M059J (cell line): ENCODE measurements at places on chromosomes 12 and 14. TPM values are rescaled to one million over a fixed set of nuclear protein-coding genes. Genes with fewer than 3 reads are reported as not detected.

DNA sequence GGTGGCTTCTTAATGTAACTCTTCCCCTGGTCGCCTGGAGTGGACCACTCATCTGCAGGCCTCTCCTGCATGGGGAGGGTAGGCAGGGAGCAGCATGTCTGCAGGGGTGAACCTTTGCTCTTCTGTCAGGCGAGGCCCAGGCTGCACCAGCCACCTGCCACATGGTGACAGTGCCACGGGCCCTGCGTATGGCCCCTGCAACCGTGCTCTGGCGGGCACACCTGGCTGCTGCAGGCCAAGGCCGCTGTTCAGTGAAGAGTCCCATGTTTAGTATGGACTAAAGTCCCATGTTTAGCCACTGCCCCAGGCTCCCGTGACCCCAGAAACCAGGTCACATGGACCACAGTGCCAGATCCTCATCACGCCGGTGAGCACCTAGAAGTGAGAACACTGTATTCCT lies 187.0 kb downstream of the ADGRD1 start:
- no peak for DNase-seq

DNA sequence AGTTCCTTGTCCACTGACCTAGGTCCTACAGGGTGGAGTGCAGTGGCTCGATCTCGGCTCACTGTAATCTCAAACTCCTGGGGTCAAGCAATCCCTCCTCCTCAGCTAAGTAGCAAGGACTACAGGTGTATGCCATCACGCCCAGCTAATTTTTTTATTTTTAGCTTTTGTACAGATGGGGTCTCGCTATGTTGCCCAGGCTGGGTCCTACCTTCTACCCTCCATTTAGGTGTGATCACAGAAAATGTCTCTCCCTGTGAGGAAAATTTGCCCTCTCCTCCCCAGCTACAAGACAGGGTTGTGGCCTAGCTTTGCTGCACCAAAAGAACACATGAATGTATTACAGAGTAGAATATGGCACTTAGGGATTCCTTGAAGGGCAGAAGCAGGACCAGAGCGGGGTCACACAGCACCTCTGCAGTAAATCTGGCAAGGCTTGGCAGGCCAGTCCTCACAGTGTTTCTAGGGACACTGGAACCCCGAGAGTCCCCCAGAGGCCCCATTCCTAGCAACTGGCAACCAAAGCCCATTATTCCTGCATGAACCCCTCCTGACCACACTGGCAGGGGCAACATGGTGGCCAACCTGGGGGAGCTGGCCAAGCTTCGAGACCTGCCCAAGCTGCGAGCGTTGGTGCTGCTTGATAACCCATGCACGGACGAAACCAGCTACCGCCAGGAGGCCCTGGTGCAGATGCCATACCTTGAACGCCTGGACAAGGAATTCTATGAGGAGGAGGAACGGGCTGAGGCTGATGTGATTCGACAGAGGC lies 2.0 kb upstream of the ENO2 start:
- DNase-seq: no peak

- DNase-seq: no peak
Observed at GRCh38 chr12:34393821-34394150, 371.5 kb downstream of the ALG10 start.

GRCh38 chr12:89645434-89645833 lies 63.2 kb downstream of the ATP2B1 start:
- DNase-seq: no peak

- DNase-seq: peak; percentile 44
Observed at GRCh38 chr12:51863933-51864832, 15.7 kb upstream of the FIGNL2 start.

DNA sequence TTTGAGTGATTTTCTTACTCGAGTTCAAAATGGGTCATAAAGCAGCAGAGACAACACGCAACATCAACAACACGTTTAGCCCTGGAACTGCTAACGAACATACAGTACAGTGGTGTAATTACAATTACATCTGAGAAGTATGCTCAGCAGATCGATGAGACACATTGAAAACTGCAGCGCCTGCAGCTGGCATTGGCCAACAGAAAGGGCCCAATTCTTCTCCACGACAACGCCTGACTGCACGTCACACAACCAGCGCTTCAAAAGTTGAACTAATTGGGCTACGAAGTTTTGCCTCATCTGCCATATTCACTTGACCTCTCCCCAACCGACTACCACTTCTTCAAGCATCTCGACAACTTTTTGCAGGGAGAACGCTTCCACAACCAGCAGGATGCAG lies 145.6 kb downstream of the SCARB1 start:
- DNase-seq: no peak

GRCh38 chr12:110637869-110638441 lies 24.0 kb downstream of the TCTN1 start:
- peak; percentile 31 for DNase-seq

DNA sequence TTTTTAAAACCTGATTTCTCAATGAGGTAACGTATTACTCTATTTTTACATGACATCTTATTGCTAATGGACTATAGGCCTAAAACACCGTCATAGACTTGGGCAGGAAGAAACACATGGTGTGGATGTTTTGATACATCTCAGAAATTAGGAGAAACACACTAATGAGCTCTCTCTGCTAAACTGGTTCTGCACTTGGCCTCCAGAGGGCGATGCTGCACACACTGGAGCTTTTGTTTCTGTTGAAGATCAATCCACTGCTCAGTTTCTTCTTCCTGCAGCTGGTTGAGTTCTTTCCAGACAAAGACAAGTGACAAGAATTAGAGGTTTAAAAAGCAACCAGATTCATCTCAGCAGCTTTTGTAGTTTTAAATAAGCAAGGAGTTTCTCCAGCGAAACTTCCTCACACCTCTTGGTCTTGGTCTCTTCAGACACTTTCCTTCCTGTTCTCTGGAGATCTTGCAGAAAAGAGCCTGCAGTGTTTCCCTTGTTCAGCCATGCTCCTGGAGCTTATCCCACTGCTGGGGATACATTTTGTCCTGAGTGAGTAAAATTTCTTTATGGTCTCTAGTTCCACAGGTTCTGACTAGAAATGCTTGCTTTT lies 178.5 kb upstream of the OR4E1 start:
- no peak for DNase-seq

GRCh38 chr12:91139286-91139685 lies 28.0 kb upstream of the LUM start:
- no peak for DNase-seq

DNA sequence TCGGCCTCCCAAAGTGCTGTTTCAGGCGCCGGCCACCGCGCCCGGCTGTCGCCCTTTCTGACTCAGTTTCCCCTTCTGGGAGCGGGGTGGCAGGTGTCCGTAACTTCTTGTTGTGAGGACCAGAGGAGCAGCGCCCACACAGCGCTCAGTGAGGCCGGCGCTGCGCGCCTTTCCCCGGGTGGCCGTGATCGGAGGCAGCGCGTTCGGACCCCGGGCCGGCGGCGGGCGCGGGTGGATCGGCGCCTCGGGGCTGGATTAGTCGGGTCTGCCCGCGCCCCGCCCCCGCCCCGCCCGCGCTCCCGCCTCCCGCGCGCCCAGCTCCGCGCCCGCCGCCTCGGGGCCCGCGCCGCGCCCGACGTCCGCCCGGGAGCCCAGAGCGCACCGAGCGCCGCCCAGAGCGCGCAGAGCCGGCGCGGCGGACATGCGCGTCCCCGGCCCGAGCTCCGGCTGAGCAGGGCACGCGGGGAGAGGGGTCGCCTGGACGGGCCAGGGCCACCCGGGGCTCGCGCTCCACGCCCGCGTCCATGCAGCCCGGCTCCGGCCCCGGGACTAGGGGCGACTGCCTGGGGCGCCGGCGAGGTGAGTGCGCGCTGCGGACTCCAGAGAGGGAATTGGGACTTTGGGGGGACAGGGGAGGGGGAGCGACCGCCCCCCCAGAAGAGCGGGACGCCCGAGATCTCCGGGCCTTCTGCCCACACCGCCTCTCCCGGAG lies 50.6 kb downstream of the LRCOL1 start:
- peak; percentile 26 for DNase-seq

- peak; percentile 60 for DNase-seq
Observed at GRCh38 chr12:124915239-124916236, 1.1 kb upstream of the UBC start.

- DNase-seq: peak; percentile 28
Observed at GRCh38 chr12:68871921-68872320, 61.0 kb downstream of the CPM start.

DNA sequence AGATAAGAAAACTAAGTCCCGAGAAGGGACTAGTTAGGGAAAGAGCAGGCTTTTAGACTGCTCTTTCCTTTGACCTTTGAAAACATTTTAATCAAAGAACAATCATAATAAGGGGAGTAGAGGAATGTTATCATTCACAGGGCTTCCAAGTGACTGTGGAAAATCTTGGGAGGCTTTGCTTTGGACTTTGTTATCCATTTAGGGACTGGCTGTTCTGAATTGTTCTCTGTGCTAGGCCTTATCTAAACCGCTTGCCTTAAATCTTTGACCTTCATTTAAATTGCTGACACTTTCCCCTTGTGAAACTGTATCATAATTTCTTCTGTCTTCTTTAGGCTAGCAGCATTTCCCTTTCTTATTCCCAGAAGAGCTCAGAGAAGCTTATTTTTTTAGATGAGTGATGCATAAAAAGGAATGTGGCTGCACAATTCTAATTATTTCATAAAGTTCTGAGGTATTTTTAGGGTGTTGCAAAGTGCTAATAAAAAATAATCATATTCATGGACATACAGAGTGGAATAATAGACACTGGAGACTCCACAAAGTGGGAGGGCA lies 9.5 kb upstream of the CALM1 start:
- no peak for DNase-seq

- peak; percentile 14 for DNase-seq
Observed at GRCh38 chr12:52439845-52440244, 5.7 kb upstream of the KRT75 start.

- DNase-seq: no peak
Observed at GRCh38 chr12:119258149-119258548, 76.4 kb upstream of the CCDC60 start.

DNA sequence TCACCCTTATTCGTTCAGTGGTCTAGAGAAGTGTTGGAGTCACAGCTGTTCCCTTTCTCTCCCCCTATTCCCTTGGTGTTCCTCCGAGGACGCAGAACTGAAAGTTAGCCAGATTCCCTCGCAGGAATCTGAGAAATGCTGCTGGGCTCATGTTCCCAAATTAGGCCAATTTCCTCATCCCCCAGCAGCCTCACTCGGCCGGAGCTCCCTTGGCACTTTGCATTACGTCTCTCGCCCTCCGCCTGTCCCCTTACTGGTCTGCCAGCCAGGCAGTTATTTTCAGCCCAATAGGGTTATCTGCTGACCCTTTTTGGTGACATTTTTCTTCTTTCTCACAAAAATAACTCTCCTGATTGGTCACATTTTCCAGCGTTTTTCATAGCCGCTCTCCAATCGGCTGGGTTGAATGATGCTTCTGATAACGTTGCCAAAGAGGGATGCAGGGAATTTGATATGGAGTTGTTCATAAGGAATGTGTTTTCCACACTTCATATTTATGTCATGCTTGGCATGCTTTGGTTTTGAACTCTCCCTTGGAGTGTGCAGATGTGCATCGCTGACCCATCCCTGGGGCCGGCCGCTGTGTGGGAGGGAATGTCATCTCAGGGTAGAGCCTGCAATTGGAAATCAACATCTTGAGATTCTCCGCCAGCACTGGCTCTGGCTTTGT lies 9.9 kb downstream of the IFT43 start:
- no peak for DNase-seq

DNA sequence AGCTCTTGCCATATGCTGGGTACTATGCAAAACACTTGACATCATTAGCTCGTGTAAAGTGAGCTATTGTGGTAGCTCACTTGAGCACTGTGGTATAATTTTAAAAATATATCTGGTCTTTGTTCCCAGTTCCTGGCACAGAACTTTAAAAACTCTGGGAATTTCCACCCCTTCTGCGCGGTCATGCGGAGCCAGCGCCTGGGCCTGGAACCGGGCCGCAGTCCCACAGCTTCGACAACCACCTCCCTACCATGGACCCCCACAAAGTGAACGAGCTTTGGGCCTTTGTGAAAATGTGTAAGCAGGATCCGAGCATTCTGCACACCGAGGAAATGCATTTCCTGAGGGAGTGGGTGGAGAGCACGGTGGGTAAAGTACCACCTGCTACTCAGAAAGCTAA lies 123.1 kb downstream of the NUAK1 start:
- no peak for DNase-seq

DNA sequence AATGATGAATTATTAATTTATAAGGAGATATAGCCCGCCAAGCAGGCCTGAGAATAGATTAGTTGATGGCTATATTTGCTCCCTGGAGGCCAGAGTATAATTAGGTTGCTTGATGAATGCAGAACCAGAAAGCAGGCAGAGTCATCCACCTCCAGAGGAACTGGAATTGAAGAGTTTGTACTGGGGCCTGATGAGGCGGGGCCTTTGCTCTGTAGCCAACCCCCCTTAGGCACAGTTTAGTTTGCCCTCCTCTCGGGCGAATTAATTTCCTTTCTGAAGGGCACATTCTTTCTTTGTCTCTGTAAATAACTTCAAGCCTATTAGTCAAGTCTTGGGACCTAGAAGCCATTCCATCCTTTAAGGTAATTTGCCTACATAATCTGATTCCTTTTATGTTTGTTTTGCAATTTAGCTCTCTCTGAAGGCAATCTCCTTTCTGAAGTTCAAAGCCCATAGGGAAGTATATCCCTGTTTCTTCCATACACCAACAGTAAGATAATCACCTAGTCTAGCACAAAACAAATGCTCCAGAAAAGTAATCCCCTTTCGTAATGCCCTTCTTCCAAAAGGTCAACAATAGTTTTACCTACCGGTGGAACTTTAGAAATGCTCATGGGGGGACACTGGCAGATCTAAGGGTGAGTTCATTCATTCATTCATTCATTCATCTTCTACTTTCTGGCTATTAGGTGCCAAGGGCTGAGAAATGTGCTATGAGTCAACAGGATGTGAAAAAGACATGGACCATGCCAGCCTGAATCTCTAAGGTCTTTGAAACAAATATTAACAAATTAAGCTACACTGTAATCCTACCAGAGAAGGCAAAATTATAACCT lies 84.8 kb upstream of the NUDT4 start:
- peak; percentile 53 for DNase-seq

GRCh38 chr12:54139019-54139418 lies 49.8 kb downstream of the SMUG1 start:
- no peak for DNase-seq

DNA sequence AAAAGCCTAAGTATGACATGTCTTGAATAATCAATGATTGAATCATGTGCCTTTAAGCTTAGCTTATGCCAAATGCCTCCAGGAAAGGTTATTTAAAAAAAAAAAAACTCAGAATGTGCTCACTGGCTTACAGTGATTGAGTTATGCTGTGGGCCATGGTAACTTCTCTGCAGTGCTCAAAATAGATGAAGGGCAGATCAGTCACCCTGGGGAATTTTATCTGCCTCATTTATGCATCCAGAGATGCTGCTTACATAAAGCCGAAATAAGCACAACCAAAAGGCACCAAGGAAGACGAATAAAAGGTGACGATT lies 118.7 kb upstream of the MDM1 start:
- peak; percentile 28 for DNase-seq

DNA sequence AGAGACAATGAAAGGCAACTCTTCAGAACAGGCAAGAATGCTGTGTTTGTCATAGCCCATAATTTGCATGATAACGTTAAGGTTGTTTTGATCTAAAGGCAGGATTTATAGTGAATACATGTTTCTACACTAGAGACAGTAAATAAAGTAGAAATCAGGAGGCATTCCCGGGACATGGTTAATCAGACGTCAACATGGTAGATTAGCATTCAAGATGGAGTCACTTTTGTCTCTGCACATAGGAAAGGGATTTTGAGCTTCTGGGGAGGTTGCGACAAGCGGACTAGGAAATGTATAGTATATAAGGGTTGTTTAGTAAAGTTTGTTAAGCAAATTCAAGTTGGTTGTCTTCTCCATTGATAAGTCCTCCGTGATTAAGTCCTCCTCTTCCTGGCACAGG lies 2.8 kb upstream of the RNASE1 start:
- DNase-seq: no peak

SYNDIG1L gene
- total RNA-seq: not detected in 2 replicates

KRT6B gene
- not detected in 2 replicates for total RNA-seq

TMPO gene
- 133 and 194 TPM in 2 replicates for total RNA-seq

FAM90A1 gene
- total RNA-seq: 0.07 TPM in 1 of 2 replicates, not detected in the other

TAS2R31 gene
- 0.12 and 0.27 TPM in 2 replicates for total RNA-seq

HSPA2 gene
- 1.2 and 2.6 TPM in 2 replicates for total RNA-seq
